ENCODE measurements at places on chromosomes 2 and 18.

GRCh38 chr2:73862987-73863386 lies 29.8 kb upstream of the ACTG2 start:
- DNase-seq, result no peak

- no peak for DNase-seq
These were observed 60.0 kb downstream of the MYO1B start for GRCh38 chr2:191304939-191305875.

- no peak for DNase-seq
These were observed 219.0 kb downstream of the SH3BP4 start for GRCh38 chr2:235170536-235171521.

DNA sequence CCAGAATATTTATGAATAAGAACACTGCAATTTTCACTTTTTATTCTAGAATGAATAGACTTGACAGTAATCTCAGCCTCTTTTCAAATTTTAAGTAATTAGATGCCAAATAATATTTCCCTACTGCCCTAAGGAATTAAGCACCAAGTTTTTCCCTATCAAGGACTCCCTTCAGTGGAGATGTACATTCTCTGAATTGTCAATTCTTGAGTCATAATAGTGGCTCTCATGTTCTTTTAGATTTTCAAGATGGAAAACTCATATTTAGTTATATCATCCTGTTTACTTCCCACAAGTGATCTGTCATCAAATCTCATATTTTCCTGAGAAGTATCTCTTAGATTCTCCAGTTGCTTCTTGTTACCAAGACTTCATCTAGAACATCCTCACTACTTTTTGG lies 1248.9 kb upstream of the CHAC2 start:
- DNase-seq, result no peak

DNA sequence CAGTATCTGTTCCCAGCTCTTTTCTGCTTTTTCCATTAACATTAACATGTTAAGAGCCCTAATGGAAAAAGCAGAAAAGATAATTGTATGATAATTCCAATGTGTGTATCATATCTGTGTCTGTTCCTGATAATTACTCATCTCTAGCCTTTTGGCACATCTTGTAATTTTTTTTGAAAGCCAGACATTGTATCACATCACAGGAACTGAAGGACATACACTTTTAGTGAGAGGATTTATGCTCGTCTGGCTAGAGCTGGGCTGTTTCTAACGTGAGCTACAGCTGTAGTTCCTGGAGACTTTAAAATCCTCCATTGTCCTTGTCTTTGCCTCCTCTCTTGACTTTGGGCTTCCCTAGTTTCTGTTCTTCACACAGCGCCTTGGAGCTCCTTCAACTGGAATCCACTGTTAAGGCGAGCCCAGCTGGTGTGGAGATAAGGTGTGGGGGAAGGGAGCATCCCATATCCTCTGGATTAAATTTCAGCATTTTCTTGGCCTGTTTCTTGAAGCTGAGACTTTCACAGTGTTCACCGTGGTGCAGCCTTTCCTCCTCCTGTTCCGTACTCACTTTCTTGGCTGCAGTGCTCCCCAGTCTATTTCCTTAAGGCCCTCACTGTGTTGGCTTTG lies 211.5 kb downstream of the GALR1 start:
- no peak for DNase-seq

DNA sequence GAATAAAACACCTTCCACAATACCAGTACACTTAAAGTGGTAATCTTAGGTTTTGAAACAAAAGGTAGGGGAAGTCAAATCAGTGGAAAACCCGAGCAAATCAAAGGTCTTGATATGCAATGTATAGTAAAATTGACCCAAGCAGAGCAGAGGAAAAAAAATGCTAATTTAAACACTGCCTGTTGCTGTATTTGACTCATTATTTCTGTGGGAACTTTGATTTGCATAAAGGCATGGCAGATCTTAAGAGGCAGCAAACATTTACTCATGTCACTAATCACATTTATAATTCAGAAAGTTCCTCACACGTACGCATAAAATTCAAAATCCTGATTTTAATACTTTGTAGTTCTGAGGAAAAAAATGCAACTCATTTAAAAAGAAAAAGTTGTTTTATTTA lies 64.4 kb downstream of the IKZF2 start:
- DNase-seq, result no peak

DNA sequence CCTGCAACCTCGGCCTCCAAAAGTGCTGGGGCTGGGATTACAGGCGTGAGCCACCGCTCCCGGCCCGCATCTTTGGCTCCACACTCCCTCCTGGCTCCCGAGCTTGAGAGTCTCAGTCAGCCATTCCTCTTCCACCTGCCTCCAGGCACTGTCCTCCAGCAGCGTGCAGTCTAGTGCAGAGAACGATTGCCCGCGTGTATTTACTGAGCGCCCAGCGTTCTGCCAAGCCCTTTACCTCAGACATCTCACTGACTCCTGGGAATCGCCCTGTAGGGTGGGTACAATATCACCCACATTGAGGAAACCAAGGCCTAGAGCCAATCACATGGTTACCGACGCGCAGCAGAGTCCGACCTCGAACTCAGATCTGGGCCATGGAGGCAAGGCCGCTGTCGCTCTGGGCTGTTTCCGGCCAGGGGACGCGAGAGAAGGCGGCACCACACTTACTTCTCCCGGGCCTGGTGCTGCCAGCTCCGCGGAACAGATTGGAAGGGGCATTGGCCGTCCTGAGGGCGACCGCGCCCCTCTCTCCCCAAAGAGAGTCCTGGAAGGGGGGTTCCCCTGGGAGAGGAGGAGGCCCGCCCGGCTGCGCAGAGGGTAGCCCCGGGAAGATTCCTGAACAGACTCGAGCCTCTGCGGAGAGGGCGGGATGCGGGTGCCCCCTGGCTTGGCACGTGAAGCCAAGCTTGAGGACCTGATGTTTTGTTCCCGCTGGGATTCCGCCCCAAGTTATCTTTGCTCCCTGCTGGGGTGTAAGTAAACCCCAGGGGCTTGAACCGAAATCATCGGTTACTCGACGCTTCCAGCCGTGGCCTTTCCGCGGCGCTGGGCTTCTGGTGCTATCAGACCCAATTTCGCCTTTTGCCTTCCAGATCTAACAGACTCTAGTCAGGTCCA lies 5.2 kb upstream of the DLX2 start:
- no peak for DNase-seq

DNA sequence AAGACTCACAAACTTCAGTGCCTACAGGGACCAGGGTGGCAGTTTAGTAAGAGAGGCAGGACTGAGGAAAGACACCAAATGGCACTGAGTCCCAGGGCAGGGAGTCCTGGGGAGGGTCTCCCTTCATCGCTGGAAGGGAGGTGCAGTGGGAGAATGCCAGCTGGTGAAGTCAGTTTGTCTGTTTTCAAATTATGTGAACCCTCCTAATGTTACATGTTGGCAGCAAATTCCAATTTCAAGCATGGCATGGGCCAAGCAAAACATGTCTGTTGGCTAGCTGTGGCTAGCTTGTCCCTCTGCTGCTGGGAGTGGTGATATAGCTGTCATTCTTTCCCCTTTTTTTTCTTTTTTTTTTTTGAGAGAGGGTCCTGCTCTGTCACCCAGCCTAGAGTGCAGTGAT lies 55.9 kb upstream of the HAAO start:
- no peak for DNase-seq

- no peak for DNase-seq
These were observed 925.5 kb downstream of the SLC4A3 start for GRCh38 chr2:220552790-220553535.

DNA sequence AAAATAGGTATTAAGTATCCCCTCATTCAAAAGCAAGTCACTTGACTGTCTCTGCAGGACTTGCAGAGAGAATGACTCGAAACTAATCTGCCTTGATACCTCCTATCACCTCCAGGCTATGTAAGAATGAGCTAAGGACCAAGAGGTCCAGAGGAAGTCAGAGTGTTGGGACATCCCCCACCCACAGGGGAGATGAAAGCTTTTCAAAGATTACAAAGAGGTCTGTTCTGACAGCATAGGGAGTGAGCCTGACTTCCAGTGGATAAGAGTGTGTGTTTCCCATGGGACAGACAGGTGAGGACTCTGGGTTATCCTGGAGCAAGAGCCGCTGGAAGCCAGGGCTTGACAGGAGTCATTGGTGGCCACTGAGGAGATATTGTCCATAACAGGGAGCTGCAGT lies 85.0 kb upstream of the TACR1 start:
- no peak for DNase-seq

GRCh38 chr2:130797493-130798435 lies 39.0 kb upstream of the ARHGEF4 start:
- DNase-seq, result peak; percentile 92

DNA sequence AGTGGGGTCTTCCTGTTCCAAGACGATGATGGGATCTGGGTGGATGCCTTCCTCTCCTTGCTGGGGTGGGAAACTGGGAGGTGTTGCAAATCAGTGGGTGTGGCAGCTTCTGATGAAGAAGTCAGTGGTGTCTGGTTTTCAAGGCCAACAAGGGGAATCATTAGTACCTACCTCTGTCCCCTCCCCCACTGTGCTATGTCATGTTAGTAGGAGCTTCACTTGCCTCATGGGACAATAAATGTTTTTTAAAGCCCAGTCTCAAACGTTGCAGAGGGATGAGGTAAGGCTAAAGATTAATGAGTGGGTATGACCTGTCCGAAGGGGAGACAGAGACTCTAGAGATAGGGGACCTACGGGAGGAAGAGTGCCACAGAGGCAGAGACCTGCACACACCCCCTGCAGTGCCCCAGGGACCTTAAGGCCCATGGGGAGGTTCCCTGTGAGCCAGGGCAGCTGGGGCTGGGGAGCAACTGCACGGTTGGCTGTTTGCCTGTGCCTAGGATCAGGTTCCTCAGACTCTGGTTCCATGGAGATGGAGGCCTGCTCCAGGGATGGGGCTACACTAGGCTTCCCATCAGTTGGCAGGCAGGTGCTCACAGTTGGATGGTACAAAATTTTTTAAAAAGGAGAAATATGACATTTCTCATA lies 37.8 kb upstream of the SLC1A4 start:
- DNase-seq, result no peak

DNA sequence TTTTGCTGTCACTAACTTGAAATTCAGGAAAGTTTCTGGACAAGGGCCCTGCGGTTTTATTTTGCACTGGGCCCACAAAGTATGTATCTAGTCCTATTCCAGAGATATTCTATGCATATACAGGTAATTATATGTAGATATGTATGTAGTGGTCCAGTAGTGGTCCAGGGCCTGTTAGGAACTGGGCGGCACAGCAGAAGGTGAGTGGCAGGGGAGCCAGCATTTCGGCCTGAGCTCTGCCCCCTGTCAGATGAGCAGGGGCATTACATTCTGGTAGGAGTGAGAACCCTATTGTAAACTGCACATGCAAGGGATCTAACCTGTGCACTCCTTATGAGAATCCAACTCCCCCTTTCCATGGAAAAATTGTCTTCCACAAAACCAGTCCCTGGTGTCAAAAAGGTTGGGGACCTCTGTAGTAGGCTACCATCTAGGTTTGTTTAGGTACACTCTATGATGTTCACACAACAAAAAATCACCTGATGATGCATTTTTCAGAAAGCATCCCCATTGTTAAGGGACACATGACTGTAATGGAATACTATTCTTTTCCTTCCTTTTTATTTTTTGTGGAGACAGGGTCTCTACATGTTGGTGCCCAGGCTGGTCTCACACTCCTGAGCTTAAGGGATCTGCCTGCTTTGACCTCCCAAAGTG lies 2.8 kb upstream of the PPP4R3B start:
- no peak for DNase-seq

DNA sequence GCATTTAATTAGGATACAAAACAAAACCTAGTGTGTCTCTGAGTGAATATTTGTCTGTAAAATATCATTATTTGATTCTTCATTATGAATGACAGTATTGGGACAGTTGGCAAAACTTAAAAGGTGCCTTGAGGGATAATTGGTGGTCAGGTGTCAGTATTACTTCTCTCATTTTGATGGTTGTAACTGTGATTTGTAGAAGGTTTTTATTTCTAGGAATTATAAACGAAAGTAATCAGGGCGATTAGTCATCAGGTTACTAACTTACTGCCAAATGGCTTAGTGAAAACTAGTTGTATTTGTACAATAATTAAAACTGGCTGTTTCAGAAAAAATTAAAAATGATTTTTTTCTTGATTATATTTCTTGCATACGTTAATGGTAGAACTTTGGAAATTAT lies 117.6 kb downstream of the BIRC6 start:
- no peak for DNase-seq

GRCh38 chr2:39128919-39129391 lies 8.1 kb upstream of the SOS1 start:
- DNase-seq, result peak; percentile 27

- DNase-seq, result no peak
These were observed 35.9 kb downstream of the LHCGR start for GRCh38 chr2:48719480-48720177.

GRCh38 chr2:192551760-192552159 lies 357.0 kb upstream of the TMEFF2 start:
- DNase-seq, result no peak

- DNase-seq, result peak; percentile 56
These were observed at the start of gene RNPEPL1 for GRCh38 chr2:240567872-240568677. Gene RNPEPL1 (plus strand): TSS chr2:240568484. CDS start chr2:240568587, 103 bp downstream.

DNA sequence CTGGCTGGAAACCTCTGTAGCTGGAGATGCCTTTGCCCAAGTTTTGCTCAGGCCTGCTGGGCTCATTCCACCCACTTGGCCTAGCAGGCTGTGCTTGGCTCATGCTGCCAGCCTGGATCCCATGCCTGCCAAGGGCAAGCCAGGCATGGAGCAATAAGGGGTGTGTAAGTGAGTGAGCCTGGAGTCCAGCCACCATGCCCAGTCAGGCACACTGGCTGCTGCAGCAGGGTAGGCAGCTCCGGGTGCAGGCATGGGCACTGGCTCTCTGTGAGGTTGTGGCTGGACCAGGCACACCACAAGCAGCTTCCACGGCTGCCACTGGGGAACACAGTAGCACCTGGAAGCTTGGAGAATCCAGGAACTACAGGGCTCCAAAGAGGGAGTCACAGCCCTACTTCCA lies 147.7 kb upstream of the HS6ST1 start:
- DNase-seq, result no peak

- no peak for DNase-seq
These were observed 44.9 kb upstream of the ITPRID2 start for GRCh38 chr2:181846399-181847197.

- no peak for DNase-seq
These were observed 122.1 kb downstream of the RPIA start for GRCh38 chr2:88813612-88814011.

DNA sequence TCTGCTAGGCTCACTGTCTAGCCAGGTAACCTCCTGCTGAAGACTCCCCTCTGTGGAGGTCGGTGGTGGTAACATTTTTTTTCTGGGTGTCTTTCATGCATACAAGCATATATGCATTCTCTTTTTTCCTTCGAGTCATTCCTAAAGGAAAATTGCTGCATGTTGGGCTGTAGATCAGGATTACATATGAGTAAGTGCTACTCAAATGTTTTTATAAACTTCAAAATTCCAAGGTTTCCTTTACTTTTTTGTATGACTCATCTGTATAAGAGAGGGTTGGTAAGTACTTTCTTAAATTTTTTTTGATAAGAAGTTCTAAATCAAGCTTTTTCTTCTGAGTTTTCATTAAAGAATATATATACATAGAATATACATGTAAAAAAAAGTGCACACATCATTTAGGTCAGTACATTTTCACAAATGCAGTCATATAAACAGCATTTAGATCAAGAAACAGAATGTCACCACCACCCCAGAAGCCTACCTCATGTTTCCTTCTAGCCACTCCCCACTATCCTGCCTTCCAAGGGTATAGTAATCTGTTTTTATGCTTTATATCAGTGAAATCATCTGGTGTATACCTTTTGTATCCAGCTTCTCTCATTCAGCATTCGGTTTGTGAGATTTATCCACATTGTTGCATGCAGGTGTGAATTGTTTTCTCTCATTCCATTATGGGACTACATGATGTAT lies 128.0 kb upstream of the MAP3K20 start:
- DNase-seq, result no peak

GRCh38 chr2:199136242-199136641 lies 321.5 kb downstream of the SATB2 start:
- DNase-seq, result no peak

GRCh38 chr18:70339915-70340314 lies 51.1 kb downstream of the SOCS6 start:
- no peak for DNase-seq
